ENCODE measurements at places on chromosomes 11 and 22.
A peak's percentile ranks its signal among the peaks of the same experiment; 100 is the strongest.

DNA sequence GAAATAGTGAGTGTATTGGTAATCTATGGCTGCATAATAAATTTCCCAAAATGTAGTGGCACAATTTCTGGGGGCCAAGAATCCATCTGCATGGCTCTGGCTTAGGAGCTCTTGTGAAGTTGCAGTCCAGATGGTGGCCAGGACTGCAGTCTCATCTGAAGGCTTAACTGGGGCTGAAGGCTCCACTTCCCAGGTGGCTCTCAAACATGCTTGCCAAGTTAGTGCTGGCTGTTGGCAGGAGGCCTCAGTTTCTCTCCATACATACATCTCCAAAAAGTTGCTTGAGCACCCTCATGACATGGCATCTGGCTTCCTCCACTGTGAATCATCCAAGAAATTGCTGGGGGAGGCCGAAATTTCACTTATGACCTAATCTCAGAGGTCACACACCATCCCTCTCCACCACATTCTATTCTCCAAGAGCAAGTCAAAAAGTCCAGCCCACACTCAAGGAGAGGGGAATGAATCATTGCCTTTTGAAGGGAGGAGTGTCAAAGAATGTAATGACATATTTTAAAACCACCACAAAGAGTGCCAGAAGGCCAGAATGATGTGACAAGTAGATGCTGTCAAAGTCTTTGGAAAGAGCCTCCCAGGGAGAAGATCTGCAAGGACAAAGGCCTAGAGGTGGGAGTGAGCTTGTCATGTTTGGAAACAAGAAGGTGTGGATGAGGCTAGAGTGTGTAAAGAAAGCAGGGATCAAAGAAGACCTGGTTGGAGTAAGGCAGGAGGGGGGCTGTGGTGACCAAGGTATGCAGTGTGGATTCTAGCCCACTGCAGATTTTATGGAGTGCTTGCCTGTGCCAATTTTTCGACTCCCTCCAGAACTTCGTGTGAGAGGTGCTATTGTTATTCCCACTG is 566.2 kb downstream of the MIAT start:
- DNase-seq, result no peak

DNA sequence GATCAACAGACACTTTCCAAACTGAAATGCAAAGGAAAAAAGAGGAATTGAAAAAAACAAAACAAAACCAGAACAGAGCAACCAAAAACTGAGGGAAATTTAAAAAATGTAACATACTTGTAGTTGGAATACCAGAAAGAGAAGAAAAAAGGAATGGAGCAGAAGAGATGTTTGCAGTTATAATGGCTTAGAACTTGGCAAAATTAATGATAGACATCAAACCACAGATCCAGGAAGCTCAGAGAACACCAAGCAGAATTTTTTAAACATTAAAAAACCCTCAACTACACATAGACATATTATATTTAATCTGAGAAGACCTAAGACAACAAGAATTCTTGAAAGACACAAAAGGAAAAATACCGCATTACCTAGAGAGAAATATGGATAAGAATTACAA is 46.1 kb downstream of the ASCL2 start:
- DNase-seq, result no peak

DNA sequence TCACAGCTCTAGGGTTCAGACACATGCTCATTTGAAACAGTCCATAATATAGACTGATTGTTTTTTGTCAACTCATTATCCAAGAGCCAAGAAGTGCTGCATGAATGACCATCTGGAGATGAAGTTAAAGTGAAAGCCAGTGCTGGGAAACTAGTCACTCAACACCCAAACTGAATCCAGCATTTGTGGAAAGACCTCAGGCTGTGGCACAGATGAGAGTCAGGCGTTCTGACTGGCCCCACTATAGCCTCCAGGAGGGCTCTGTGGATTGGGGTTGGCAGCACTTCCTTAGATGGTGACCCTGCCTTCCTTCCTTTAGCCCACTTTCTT is 2.1 kb downstream of the FEZ1 start:
- DNase-seq, result no peak

GRCh38 chr22:39353346-39353745 is 3.6 kb downstream of the SYNGR1 start:
- no peak for DNase-seq

GRCh38 chr22:29629903-29630516 is 26.6 kb downstream of the NF2 start:
- DNase-seq, result no peak

- peak; percentile 56 for DNase-seq
Observed at GRCh38 chr11:3642071-3642951, 519 bp upstream of the ART5 start.

GRCh38 chr11:40302669-40303068 is 1156.8 kb downstream of the LRRC4C start:
- DNase-seq, result no peak

- no peak for DNase-seq
Observed at GRCh38 chr11:12975195-12975594, 33.9 kb upstream of the RASSF10 start.

DNA sequence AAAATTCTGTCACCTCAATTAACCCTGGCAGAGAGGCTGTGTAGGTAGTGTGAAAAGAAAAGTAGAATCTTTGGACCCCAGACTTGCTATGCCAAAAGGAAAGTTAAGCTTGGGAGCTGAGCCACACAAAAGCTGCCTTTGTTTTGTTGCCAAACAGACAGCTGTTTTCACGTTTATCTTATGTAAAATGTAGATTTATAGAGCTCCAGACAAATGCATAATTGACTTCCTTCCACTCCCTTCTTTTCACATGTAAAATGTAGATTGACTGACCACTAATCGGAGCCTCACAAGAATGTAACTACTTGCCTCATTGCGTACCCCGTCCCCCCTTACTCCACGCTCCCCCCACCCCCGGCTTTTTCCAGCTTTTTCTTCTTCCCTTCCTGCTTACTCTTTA is 2302.2 kb upstream of the RAG2 start:
- DNase-seq, result no peak

DNA sequence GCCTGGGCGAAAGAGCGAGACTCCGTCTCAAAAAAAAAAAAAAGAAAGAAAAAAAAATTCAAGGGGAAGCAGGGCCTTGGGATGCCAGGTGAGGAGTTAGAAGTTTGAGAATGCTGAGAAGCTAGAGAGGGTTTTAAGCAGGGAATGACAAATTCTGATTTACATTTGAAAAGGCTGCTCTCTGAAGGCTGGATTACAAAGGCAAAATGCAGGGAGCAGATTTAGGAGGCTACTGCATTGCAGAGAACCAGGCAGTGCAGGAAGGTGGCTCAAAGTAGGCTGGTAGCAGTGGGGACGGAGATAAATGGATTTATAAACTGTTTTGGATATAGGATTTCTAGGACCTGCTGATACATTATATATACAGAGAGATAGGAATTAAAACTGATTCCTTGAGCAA is 66.6 kb downstream of the KCNC1 start:
- DNase-seq, result no peak

DNA sequence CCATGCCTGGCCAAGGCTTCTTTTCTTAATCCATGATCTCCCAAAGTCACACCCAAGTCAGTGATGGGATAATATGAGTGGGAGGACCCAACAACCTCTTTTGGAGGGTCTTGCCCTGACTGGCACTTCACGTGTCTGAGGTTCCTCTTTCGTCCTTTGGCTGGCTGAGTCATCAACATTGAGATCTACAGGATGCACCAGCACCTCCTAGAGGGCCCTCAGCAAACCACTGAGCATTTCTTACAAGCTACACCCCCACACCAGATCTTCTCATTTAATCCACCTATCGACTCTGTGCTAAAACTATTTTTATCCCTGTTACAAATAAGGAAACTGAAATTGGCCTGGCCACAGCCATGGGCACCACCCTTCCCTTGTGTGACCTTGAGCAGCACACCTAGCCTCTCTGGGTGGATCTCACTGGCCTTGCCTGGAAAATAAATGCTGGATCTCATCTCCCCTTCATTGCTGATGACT is 63.4 kb downstream of the FLI1 start:
- DNase-seq, result peak; percentile 66

Data from GM06990 (cell line).